Activated CD4-positive, alpha-beta T cell treated with anti-CD3 and anti-CD28 coated beads, Interleukin-2, amount 50 U/mL, for 1 hour (primary cell): ENCODE measurements at places on chromosomes 4 and X.

GRCh38 chr4:71553605-71554004, 214.8 kb downstream of the SLC4A4 start:
- DNase-seq: no peak

DNA sequence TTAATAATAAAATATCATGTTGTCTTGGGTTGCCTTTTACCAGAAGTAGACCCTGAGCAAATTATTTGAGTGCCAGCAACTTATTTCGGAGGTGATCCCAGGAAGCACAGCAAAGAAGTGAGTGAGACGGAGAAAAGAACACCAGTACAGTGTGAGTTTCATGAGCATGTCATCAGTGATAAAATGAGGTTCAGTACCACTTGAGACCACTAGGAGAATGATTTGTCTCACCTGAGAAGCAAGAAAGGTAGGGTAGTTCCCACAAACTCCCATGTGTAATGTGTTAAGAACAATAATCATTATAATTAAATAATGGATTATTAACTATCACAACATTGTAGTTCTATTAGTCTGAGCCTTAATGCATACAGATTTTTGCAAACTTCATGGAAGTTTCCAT, 112.8 kb upstream of the DMD start:
- DNase-seq: no peak

GRCh38 chrX:130057209-130057608, 53.1 kb downstream of the ELF4 start:
- no peak for DNase-seq

DNA sequence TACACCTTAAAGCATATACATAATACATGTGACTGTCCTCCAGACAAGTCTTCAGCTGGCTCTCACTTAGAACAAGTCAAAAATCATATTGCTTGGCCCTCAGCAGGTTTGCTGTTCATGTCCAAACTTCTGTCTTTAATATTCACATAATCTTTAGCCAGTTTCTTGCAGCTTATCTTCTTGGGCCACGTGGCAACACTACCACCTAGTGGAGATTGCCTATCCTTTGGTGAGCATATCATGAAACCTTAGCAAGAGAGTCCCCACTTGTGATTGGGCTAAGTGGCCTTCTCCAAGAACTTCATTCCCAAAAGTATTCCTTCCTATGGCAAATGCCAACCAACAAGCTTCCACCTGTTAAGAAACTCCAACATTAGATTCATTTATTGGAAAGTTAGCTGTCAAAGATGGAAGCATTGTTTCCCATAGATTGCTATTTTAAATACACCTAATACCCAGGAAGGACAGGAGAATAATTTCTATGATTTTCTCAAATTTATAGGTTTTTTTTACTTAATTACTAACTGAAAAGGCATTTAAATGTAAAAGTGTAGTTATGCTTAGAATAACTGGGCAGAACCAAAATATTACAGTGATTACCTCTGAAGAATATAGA, 231.9 kb upstream of the INTU start:
- no peak for DNase-seq

GRCh38 chrX:5979338-5979737, 249.3 kb downstream of the NLGN4X start:
- no peak for DNase-seq

GRCh38 chrX:14220386-14220944, 190.8 kb upstream of the GEMIN8 start:
- DNase-seq: no peak

DNA sequence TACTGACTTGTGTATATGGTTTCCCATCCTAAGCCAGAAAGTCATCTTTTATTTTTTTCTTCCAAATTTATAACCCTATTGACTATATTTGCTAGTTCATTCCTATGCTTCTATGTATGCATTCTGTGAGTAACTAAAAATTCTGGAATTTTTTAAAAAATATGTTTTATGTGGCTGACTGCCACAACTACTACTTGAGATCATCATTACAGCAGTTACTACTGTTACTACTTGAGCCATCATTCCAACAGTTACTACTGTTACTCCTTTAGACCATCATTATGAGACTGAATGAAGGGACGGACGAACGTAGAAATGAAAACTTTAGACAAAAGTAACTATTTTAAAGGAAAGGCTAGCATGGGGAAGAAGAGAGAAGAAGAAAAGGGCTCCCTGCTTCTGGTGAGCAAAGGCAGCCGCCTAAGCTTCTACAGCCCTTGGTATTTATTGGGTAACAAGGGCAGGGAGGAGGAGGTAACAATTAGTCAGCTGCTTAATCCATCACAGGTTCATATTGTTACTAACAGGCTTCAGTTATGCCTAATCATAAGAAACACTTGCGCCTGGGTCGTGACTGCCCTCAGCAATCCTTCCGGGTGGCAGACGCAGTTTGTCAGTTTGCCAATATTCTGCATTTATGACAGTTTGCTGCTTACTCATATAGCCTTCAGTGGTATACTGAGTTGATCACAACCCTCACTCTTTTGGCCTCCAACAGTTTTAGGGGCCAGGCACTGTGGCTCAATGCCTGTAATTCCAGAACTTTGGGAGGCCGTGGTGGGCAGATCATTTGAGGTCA, 80.4 kb downstream of the PDLIM5 start:
- DNase-seq: no peak

DNA sequence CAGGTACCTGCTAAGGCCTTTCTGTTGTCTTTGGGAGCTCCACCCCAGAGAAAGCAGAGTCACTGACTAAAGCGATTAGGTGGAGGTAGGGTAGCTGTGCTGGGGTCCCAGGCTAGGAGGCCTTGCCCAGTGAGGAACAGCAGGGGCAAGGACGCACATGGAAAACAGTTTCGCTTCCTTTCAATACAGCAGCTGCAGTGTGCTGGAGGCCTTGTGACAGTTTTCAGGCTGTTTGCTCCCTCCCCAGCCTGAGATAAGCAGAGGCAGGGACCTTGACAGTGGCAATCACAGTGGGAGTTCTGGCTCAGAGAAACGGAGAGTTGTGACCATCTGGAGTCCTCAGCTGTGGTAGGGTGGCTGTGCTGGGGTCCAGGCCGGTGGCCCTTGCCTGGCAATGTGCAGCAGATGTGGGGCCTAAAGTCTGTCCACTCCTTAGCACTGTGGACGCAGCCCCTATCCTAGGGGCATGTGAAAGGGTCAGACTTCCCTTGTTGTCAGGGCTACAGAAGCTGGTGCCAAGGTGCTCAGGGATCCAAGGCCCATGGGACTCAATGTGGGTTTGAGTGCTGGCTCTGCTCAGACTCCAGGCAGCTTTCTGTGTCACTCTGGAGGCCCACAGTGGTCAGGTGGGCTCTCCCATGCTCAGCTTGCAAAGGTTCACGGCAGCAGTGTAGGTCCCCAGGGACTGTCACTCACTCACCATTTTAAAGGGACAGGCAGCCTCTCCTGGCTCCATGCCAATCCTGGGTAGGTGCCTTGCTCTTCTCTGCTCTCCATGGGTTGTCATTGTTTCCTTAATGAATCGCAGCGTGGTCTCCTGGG, 534.9 kb upstream of the FMR1 start:
- DNase-seq: no peak

- DNase-seq: no peak
These were observed 347.4 kb downstream of the BMPR1B start for GRCh38 chr4:95105112-95105511.
